Stimulated activated CD4-positive, alpha-beta T cell treated with anti-CD3 and anti-CD28 coated beads, Interleukin-1b, Interleukin-23, amount 100 ng/mL, for 4 hours (primary cell): ENCODE measurements at places on chromosomes 4 and X.
A peak's percentile ranks its signal among the peaks of the same experiment; 100 is the strongest.

- no peak for DNase-seq
These were observed 26.4 kb downstream of the PPP1R2C start for GRCh38 chrX:42751573-42751972.

GRCh38 chr4:6417516-6418050, 54.8 kb downstream of the PPP2R2C start:
- no peak for DNase-seq

DNA sequence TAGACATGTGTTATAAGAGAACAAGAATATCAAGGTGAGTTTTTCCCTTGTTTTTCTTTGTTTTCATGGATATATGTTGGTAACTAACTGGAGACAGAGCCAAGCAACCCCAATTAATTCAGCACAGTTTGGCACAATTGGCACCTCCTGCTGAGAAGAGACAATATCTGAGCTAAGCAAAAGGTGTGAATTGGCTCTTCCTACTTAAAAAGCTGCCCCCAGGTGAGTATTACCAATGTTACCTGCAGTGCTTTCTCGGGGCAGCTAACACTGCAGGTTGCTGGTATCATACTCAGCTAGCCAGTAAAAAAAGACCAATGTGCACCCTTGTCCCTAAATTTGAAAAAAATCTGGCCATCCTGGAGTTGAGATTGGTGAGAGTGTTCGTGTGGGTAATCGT, 871.2 kb upstream of the TENM3 start:
- DNase-seq: no peak

- DNase-seq: no peak
These were observed 103.5 kb upstream of the NOCT start for GRCh38 chr4:138911909-138912703.

DNA sequence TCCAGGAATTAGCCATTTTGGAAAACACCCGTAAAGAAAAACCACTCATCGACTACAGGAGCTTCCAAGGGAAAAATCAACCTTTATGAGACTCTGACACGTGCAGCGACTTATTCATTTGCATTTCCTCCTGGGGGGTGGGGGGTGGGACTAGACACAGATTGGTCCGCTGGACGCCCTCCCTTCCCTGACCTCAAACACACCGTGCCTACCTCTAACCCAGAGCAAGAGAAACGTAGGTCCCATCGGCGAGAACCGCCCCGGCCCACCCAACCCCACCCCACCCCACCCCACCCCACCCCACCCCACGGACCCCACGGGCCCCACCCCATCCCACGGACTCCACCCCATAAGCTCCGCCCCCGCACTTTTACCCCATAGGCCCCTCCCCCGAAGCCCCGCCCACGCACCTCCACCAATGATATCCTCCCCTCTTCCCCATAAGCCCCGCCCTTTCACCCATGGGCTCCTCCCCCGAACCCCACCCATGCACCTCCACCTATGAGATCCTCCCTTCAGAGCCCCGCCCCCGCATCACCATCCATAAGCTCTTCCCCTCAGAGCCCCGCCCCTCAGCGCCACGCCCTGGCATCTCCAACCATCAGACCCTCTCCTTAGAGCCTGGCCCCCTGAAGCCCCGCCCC, 1.1 kb downstream of the GTPBP6 start:
- DNase-seq: no peak

GRCh38 chr4:128338634-128339355, 51.2 kb upstream of the PGRMC2 start:
- no peak for DNase-seq

DNA sequence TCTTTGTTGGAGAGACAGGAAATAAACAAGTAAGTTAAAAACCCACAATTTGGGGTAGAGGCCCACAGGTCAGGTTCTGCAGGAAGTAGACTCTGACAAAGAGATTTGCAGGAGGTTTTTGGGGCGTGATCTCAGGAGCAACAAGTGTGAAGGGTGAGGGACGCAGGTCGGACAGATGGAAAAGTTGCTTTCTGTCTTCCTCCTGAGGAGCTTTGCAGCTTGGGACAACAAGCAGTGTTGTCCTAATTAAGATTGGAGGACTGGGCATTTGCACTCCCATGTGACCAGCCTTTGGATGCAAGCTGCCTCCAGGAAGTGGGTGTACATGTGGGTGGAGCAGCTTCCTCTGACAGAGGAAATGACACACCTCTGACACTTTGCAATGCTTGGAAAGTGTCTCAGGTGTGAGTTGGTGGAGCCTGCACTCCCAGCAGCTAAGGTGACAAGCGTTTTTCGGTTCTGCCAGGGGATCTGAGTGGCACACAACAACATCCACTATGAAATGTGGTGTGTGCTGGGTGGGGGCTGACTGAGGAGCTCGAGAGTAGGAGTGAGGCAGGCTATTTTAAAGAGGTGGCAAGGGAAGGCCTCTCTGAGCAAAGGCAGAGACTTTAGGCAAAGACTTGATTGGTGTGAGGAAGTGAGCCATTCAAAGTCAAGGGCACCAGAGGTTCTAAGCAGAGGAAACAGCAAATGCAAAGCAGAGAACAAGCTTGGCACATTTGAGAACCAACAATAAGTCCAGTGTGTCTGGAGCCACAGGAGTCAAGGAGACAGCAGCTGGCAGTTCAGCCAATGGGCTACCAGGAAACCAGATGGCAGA, 339.8 kb upstream of the GATB start:
- peak; percentile 66 for DNase-seq

- DNase-seq: no peak
These were observed 712 bp downstream of the STX18 start for GRCh38 chr4:4541040-4541631.

- DNase-seq: no peak
These were observed 90.4 kb downstream of the PHOX2B start for GRCh38 chr4:41658163-41658562.

- no peak for DNase-seq
These were observed 153.6 kb downstream of the RASL11B start for GRCh38 chr4:53015681-53016080.

- no peak for DNase-seq
These were observed 185.4 kb upstream of the MTMR8 start for GRCh38 chrX:64580605-64581004.

DNA sequence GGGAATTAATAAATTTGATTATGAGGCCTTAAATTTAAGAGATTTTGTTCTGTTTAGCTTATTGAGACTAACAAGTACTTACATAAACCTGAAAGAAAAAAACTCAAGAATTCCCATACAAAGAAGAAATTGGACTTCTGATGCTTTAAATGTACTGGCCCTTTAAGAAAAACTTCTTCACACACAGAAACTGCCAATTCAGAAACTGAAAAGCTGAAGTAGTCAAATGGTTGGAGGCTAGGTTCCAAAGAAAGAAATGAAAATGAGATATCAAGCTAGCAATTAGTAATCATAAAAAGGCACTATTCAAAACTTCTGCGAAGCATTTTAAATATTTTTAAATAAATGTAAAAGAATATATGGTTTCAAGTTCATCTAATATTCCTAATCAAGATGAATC, 151.3 kb downstream of the THOC2 start:
- DNase-seq: no peak

GRCh38 chr4:139847602-139848001, 182.0 kb downstream of the MGST2 start:
- no peak for DNase-seq

- no peak for DNase-seq
These were observed 505.8 kb downstream of the KLHL13 start for GRCh38 chrX:117610806-117611205.
